ENCODE measurements at places on chromosomes 4 and X.

GRCh38 chr4:138049355-138049754 lies 192.8 kb downstream of the SLC7A11 start:
- no peak for DNase-seq

GRCh38 chr4:95638920-95639501 lies 90.2 kb upstream of the UNC5C start:
- no peak for DNase-seq

DNA sequence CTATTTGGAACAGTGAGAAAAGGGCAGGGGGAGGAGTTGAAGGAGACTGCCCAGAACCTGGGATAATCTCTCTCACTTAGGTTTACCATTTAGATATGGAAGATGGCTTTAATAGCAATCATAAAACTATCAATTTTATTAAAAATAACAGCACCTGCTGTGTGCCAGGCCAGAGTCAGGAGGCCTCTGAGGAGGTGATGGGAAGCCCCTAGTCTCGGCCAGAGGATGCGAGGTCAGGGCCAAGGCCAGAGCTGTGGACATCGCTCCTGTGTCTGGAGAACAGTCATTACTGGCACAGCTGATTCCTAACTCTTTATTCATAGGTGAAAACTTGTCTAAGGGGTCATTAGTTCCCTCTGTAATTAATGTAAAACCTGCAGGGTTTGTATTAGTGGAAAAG lies 4.2 kb upstream of the IQSEC2 start:
- no peak for DNase-seq

GRCh38 chrX:112058255-112058654 lies 24.3 kb downstream of the TRPC5 start:
- no peak for DNase-seq

DNA sequence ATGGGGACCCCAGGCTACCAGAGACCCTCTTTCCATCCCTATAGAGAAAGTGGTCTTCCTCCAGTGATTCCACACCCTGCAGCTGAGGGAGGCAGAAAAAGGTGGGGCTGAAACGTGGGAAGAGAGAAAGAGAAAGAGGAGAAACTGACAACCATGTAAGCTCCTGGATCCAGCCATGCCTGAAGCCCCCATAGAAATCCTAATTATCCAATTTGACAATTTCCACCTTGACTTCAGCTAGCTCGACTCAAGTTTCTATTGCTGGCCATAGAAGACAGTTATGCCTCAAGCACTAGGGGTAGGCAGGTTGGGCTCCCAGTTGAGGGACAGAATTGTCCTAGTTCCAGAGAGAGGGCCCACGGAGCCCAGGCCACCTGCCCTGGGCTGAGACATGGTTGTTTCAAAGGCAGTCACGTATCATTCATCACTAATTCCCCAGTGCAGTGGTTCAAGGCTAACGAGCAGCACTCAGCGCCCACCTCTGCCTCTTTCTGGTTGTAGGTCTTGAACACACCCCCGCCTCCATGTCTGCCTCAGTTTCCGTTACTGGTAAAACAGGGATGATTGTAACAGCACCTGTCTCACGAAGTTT lies 39.8 kb upstream of the ASMTL start:
- no peak for DNase-seq

- DNase-seq, result no peak
These were observed 155.2 kb downstream of the SMIM20 start for GRCh38 chr4:26069218-26069617.

GRCh38 chr4:97665553-97665952 lies 477.7 kb downstream of the STPG2 start:
- no peak for DNase-seq

- DNase-seq, result no peak
These were observed 190.2 kb upstream of the BANK1 start for GRCh38 chr4:101600287-101600686.

DNA sequence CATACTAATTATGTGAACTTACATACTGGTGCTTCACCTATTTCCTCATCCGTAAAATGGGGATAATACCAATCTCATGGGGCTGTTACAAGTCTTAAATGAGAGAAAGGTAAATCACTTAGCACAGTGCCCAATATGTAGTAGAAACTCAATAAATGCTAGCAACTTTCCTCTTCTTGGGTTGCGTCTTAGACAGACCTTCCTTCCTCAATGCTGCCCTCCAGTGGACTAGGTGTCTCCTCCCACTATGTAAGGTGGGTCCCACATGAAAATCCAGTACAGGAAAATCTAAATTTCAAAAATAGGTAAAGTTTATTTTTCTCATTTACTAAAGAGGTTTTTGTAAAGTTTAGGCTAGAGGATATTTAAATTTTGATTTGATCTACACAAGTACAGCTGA lies 20.6 kb downstream of the ZDHHC9 start:
- DNase-seq, result no peak

DNA sequence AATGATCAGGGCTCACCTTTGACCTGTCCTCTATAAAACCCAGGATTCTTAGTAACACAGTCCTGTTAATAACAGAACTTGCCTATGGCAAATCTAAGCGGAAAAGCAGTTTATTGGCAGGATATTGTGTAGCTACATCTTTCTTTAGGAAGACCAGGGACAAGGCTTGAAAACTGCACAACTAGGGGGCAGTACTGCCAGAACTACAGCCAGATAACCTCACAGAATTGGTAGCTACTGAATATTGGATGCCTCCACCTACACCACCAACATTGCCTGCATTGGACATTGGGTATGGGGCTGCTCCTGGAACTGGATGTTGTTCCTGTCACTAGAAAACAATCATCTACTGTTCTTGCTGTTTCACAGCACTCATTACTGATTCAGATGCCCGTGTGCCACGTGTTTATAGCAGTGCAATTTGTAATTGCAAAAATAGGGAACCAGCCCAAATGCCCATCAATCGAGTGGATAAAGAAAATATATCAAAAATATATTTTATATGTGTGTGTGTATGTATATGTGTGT lies 47.4 kb downstream of the REPS2 start:
- DNase-seq, result no peak

Measured in right lung (tissue), 10 donors.